ENCODE measurements at places on chromosomes 7 and 10.

DNA sequence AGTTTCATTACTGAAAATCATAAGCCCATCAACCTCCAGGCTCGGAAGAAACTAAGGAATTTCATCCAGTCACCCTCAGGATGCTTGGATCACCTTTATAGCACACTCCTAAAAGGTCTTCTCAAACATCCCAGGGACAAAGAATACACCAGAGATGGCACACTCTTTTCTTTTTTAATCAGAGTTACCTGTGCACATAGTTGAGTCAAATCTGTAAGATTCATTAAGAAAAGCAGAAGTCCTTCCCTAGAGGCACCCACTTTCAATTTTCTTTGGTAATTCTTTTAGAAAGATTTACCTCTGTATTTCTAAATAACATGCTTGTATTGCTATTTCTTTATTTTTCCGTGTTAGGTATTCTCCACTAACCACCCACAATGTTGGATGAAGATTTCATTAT lies 50.6 kb upstream of the IL6 start:
- no peak for DNase-seq

GRCh38 chr10:7487528-7487927 lies 76.7 kb upstream of the SFMBT2 start:
- DNase-seq = no peak

GRCh38 chr10:84149854-84150253 lies 10.5 kb downstream of the GHITM start:
- no peak for DNase-seq

GRCh38 chr7:126783613-126784012 lies 469.1 kb downstream of the GRM8 start:
- DNase-seq = no peak

DNA sequence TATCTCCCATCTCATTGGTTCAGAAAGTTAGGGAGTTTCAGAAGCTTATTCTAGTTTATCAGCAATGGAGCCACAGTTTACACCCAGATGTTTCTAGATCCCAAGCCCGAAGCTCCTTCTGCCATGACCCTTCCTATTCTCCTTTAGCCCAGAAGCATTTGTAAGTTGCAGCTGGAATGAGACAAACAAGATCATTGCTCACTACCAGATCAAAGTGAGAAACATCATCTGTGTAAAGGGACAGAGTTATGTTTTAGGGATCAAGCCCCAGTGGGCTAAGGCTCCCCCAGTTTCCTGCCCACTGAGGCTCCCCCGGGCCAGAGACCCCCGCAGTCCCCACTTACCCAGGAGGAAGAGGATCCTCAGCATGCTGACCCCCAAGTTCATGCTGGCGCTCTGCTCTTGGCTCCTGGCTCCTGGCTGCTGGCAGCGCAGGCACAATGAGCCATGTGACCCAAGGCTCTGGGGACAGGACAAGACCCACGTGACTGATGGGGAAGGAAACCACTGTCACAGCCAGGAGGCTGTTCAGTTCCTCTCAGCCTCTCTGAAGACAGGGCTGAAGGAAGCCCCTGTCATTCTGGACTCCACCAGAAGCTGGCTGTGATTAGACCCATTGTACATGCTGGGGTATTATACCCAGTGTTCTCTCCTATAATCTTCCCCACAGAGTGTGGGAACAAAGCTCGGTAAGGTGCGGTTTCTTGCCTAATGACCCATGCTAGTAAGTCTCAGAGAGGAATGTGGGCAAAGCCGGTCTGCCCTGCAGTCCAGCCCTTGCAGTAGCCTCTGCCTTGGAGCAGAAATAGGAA lies at the start of gene TMEM273:
TMEM273 (minus strand) TSS at position 442 of the 812 bp plus-strand sequence; CDS start at position 387, 55 bp downstream.
- no peak for DNase-seq

GRCh38 chr7:97025130-97025499 lies 484 bp upstream of the DLX5 start:
- DNase-seq = no peak

DNA sequence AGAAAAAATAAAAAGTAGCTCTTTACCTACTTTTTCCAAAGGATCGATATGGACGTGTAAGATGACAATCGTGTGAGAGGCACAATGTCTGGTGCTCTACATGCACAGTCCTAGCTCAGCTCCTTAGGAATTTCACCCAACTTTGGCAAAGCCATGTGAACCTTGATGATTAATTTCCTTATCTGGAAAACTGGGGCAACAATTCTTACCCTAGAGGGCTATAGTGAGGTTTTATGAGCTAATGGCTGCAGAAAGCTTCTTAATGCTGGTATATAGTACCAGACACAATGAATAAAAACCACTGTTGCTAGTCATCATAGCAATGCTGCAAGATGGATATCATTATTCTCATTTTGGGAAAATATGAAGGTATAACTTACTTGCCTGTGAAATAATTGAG lies 202.7 kb downstream of the PARD3 start:
- no peak for DNase-seq

GRCh38 chr7:107622894-107623293 lies 37.7 kb upstream of the SLC26A4 start:
- DNase-seq = no peak

DNA sequence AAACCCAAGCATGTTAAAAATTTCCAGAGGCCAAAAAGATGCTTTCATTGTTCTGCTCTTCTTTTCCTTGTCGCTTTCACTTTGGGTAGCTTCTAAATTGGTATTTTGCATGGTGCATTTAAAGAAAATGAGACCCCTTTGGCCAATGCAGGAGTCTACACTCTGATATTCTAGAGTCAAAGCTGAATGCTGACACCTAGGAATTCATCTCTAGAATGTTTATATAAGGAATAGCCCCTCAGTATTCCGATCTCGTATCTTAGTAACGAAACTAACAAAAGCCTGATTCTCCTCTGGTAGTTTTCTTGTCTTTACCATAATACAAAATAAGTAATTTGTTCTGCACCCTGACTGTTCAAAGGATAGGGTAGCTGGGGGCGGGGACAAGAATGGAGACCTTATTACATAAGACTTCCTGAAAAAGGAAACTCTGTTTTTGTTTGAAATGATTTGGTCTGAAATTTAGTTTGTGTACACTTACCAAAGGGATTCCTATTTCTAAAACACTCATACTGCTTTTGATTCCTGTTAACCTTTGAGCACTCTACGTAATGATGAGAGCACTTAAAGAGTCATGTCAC lies 17.1 kb downstream of the IKZF1 start:
- no peak for DNase-seq

DNA sequence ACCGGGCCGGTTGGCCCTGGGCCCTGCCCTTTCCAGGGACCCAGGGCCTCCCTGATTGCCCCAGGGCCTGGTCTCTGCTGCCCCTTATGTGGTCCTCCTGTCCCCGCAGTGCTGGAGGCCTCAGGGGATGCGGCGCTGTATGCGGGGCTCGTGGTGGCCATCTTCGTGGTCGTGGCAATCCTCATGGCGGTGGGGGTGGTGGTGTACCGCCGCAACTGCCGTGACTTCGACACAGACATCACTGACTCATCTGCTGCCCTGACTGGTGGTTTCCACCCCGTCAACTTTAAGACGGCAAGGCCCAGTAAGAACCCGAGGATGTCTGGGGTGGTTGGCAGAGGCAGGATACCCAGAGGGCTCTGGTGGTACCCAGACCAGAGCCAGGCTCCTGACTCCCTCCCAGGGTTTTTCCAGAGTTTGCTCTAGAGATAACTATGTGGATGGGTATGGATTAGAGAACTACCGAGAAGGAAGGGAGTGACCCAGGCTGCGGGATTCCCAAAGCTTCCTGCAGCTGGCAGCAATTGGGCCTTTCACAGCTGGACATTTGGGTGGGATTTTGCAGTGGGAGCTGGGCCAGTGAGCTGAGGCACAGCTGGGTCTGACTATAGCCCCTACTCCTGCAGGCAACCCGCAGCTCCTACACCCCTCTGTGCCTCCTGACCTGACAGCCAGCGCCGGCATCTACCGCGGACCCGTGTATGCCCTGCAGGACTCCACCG lies 28.1 kb upstream of the SLC29A3 start:
- no peak for DNase-seq

DNA sequence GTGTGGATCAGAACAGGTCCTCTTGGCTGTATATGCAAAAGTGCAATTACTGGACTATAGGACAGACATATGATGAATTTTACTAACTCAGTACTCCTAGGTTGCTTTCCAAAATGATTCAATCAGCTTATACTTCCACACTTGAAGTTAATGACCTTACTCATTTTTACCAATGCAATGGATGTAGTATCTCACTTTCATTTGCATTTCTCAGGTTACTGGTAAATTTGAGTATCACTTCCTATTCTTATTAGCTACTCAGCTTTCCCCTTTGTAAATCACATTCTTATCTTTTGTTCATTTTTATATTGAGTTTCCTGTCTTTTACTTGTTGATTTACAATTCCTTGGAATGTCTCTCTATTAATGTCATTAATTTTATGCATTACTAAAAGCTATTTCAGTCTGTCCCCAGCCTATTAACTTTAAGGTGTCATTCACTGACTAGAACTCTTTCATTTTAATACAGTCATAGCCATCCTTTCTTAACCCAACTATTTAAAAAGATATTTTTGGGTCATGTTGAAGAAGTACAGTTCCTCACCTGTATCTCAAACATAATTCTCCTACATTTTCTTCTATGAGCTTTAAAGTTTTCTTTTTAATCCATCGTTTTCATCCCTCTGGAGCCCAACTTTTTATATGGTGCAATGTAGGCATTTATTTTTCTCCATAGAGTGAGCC lies 88.6 kb downstream of the VIM start:
- no peak for DNase-seq

DNA sequence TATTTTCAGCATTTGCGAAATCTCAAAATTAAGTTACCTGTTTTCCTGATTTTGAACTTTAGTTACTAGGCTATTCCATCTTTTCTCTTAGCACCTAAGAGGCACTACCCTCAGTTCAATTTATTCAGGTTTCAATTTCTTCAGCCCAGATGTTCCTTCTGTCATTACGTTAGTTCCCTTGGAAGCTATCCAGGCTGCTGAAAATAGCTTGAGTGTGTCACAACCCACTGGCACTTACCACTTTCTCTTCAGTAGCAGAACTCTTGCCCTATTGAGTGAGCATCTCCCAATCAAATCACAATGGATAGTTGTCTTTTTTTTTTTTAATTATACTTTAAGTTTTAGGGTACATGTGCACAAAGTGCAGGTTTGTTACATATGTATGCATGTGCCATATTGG lies 332.7 kb upstream of the LRGUK start:
- DNase-seq = no peak

DNA sequence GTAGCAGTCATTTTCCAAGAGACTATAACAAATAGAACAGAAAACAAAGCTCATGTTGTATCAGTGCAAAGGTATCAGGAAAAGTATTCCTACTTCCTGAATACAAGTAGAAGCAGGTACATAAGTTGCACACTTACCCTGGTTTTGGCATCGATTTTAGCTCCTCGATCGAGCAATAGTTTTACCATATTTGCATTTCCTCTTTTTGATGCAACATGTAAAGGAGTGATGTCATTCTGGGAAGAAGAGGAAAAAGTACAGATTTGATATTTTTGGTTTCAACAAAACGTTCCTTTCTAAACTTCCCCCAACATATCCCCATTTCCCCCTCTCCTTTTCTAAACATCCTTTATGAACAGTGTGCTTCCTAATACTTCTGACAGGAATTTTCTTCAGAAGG lies 155.1 kb downstream of the ANK3 start:
- DNase-seq = no peak

GRCh38 chr10:133160826-133161471 lies 930 bp downstream of the KNDC1 start:
- DNase-seq = no peak

GRCh38 chr7:108045154-108045553 lies 42.2 kb upstream of the LAMB1 start:
- no peak for DNase-seq

DNA sequence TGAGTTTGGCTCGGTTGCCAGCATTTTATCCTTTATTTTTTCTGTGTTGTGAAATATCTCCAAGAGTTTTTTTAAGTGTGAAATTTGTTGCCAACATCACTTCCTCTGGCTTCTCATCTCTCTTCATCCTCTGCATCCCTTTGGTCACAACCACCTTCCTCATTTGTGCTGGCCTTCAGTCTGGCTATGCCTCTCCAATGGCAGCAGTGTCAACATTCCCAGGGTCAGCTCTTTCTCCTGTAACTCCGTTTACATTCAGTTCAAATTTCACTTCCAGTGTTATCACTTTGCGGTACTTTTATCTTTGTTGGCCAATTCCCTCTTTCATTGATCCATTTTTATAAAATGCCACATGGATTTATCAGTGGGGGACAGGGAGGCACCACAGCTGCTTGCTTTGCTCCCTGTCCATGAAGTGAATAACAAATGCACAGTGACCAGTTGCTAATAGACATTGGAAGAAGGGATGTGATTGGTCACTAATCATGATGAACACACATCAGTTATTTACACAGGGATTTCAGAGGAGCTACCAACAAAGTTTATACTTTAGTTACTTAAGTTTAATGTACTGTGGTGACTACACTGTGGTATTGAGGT lies 311.4 kb upstream of the LRGUK start:
- DNase-seq = no peak

DNA sequence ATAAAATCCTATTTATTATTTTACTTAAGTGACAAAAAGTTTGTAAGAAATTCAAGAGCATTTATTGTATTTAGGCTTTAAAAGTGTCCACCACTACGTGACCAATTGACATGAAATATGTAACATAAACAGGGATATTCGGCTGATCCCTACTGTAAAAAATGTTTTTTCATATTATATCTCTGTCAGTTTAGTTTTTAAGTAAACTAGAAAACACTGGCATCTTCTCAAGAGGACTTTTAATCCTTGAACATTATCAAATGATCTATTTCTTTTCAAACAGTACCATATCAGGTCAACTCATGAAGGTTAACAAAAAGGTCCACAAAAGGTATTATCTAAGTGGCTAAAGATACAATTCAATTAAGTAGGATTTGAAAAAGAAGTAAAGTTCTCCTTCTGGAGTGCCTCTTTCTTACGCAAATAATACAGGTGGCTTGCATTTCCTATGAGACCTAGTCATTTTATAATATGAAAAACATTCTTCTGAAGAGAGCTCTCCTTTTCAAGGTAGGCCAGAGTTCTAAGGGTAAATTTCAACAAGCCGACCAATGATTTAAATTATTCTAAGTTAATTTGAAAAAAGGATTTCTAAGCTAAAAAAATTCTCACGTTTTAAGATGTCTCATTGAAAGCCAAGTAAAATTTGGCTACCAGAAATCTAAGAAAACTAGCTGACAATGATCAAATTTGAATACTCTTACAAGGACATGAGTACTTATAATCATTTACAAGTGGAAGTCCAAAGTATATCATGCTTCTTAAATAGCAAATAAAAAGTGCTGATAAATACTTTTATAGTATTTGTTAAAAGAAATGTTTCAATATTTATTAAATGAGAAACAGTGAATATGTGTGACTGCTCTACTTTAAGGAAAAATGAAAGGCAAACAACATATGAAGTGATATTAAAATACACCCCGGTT lies 133.5 kb downstream of the NRBF2 start:
- DNase-seq = no peak

DNA sequence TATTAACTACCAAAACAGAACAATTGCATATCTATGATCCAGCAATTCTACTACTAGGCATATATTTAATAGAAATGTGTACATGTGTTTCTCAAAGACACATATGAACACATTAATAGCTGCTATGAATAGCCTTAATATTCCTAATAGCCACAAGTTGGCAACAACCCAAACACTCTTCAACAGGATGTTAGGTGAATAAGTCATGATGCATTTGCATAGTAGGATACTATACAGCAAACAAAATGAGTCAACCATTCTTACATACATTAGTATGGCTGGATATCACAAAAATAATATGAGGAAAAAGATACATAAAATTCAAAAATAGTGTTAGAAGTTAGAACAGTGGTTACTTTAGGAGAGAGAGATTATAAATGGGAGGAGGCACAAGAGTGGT lies 26.8 kb upstream of the ZNF746 start:
- no peak for DNase-seq
